Glutamatergic neuron (in vitro differentiated cells): ENCODE measurements at places on chromosomes 1 and 21.

DNA sequence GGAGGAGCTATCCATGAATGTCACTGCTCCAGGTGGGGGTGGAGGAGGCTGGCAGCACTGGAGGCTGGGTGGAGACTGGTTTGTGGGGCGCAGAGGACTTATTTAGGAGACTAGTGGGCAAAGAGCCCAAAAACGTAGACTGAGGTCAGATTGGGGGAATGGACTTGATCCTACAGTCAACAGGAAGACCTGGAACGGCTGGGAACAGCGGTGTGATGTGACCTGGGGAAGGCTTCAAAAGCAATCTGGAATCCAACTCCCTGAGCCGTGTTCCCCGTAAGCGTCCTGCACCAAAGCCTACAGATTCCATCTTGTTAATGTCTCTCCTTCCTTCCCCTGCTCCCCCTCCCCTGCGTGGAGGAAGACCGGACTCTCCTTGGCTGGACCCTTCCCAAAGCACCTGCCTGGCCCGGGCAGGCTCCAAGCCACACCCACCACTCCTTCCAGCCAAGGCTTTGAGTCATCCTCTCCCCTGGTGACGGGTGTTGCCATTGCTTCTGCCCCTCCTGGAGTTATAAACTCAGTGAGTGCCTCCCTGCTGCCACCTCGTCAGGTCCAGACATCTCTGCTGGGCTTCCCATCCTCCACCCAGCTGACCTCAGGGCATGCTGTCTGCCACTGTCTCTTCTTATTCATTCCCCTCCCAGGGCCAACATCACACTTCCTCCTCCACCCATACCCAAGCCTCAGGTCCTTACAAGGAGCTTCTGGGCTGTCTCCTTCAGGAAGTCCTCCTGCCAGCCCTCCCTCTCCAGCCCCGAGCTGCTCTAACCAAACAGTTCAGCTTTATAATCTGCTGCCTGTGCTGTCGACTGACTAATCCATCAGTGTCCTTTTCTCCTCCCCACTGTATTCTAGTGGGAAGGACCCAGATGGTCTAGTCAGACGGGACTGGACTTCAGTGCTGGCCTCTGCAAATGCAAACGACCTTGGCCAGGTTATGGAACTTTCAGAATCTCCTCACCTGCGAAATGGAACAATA is 1.6 kb upstream of the CLSTN1 start:
- DNase-seq = no peak

DNA sequence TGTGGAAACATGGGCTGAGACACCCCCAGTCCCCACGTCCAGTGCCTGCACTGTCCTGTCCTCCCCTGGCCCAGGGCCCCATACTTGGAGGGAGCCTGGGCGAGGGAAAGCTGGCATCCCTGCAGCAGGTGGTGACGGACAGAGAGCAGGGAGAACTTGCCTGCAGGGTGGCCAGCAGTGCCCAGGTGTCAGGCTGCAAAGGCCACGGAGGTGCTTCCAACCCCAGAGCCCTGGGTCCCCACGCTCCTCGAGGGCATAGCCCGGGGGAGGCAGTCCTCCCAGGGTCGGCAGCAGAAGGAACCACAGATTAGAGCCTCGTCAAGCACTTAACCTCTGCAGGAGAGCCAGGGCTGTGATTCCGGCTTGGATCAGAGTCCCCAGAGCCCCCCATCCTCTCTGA is 77.5 kb downstream of the ARHGEF16 start:
- DNase-seq = no peak

DNA sequence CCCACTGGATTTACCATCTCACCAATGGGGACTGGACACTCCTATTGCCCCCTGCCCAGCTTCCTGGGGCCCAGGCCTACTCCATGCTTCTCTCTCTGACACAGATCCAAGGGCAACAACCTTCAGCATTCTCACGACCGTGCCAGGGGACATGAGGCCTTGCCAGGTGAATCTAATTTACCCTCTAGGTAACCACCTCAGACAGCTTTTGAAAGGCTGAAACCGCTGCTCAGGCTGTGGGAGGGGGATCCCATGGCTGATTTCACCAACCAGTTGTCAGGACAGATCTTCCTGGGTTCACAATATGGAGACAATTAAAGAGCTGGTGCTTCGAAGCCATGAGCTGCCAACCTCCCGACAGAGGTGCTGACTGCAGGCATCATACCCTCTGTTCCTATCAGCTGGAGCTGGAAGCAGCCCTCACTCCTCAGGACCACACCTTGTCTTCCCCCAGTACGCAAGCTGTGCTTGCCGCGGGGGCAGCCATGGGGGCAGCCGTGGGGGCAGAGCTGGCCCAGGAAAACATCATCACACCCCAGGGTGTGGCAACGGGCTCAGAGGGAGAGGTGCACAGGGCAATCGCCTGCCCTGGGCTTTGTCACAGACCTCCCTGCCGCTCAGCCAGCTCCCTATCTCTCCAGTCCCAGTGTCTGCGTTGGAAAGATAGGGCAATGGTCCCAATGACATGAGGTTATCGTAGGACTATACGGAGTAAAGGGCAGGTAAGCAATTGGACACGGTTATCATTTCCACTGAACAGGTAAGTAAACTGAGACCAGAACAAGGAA is 120.2 kb downstream of the DMRTB1 start:
- DNase-seq = no peak

DNA sequence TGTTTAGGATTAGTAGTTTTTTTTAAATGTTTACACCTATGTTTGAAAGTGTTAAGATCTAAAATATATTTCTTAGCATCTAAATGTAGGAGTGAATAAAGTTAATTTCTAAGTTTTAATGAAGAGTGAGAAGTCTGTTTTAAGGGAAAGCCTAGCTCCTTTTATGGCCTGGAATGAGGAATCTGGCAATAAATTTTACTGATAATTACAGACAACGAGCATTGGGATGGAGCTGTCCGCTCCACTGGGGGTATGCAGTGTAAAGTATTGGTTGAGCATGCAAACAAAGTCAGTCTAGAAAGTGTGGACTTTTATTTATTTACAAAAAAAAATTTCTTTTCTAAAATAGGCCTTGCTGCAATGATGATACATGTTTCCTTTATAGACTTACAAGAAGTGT is 19.0 kb downstream of the CLIC6 start:
- DNase-seq = no peak

GRCh38 chr1:246577720-246578106 is 11.5 kb downstream of the CNST start:
- DNase-seq = no peak

DNA sequence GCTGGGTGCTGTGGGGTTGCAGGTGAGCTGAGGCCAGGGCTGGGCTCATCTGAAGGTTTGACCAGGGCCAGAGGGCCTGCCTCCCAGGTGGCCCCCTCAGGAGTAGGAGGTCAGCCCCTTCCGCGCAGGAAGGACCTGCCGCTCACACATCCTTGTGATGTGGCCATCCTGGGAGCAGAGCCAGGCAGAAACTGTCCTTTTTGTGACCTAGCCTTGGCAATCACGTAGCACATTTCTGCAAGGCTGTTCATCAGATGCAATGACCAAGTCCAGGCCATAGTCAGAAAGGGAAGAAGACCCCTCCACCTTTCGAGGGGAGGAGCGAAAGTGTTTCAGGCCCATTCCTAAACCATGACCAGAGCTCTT is 55.5 kb upstream of the TRAPPC10 start:
- DNase-seq = no peak

DNA sequence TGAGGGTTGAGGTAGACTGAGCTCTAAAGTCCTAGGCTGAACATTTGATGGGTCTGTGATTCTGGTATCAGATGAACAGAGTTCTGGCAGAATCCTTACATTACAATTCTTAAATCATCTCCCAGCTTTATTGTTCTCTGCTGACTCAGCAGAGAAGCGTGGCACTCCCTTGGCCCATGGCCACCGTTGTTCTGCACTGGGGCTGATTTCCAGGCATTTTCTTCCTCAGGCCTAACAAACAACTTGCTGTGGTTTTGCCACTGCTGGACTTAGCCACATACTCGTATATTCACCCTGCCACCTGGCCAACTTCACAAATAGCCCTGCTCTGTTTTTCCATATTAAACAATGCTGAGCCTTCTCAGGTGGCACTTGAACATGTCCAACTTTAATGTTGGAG is 223.2 kb downstream of the TNR start:
- no peak for DNase-seq

DNA sequence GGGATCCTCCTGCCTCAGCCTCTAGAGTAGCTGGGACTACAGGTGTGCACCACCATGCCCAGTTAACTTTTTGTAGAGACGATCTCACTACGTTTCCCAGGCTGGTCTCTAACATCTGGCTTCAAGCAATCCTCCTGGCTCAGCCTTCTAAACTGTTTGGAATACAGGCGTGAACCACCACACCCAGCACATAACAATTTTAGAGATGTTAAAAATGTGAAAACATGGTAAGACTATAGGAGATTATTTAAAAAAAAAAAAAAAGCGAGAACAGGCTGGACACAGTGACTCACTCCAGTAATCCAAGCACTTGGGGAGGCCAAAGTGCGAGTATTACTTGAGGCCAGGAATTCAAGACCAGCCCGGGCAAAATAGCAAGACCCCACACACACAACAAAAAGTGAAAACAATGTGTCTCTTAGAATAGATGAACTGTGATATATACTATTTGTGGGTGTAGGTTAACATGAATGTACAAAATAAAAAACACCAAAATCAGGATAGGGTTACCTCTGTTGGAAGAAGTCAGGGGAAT is 19.6 kb downstream of the CCDC18 start:
- DNase-seq = no peak

DNA sequence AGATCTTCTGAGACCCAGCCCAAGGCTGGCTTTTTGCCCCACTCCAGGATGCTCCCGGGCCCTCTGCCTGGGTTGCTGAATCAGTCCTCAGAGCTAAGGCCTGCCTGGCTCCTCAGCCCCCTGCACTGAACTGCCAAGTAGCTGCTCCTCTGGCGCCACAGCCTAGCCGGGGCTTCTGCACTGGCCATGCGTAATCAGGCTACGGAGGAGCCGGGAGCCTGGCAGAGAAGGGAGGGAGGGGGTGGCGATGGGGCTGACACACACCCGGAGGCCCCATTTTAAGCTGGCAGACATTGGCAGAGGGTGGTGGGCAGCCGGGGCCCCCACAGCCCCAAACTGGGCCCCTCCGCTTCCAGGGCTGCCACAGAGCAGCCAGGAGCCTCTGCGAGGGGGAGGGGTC is 38.7 kb downstream of the ALPL start:
- no peak for DNase-seq

DNA sequence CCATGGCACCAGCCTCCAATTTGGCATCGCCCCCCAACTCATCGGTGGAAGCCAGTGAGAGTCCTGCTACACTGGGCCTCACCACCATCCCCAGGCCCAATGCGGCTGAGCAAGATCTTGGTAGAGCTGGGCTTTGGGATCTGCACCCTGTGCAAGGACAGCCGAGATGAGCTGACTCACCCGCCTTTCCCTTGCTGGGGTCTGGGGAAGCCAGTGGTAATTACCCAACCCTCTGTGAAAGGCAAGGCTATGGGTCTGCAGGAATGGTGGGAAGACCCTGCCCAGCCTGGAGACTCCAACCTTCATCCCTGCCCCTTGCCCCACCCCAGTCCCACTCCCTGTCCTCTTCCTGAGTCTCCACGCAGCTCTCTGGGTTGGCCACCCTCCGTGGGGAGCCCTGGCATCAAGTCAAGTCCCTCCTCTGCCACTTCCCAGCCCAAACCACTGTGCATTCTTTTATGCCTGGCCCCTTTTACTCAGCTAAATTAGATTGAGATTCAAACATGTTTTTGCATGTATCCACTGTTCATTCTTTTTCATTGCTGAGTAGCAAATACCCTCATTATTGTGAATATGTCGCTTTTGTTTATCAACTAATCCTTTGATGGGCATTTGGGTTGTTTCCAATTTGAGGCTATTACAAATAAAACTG is 8.8 kb downstream of the SMCP start:
- no peak for DNase-seq
